PC-3 (cell line): ENCODE measurements at places on chromosomes 6 and 20. TPM values are rescaled to one million over a fixed set of nuclear protein-coding genes. Genes with fewer than 3 reads are reported as not detected.

GRCh38 chr20:1033751-1034414 is 31.8 kb upstream of the RSPO4 start:
- no peak for DNase-seq

RTF2 gene
- total RNA-seq = 122 and 149 TPM in 2 replicates

DNA sequence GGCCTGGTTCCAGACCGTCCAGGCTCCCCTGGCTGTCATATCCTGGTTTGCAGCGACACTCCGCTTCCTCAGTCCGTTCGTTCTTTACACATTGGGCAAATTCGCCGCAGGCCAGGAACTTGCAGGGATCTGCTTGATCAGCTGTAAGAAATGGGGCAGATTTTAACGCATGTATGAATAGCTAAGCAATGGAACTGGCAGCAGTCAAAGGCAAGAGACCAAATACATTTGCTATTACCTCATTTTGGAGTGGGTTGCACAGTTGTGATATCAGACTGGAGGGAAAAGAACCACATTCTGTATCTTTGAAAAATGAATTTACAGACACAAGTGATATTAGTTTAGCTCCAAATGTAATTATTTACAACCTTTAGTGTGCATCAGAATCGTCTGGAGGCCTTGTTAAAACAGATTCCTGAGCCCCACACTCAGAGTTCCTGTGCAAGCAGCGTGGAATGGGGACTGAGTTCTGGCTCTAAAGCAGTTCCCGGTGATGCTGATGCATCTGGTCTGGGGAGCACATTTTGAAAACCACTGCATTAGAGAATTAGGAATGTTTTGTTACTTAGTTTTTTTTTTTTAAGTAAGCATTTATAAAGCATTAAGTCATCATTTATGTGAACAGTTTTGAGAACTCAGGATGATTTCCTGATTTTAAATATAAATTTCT is 141.3 kb downstream of the IMPG1 start:
- DNase-seq = no peak

DNA sequence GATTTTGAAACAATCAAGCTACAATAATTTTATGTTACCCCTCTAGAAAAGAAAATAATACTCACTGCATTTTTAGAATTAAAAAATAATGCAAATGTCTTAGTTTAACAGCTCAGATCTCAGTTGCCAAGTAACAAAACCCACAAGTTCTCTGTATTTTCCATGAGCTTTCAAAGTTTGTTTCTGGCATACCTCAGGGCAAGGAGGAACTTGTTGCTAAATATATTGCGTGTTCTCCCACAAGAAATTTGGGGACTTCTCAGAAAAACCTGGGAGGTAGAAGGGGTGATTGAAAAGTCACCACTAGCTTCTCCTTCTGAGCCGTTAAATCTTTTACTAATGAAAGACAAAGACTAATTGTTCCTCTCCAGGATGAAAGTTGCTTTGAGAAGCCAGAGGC is 236.8 kb upstream of the MARCKS start:
- no peak for DNase-seq

NKX2-2 gene
- not detected in 2 replicates for total RNA-seq

DNA sequence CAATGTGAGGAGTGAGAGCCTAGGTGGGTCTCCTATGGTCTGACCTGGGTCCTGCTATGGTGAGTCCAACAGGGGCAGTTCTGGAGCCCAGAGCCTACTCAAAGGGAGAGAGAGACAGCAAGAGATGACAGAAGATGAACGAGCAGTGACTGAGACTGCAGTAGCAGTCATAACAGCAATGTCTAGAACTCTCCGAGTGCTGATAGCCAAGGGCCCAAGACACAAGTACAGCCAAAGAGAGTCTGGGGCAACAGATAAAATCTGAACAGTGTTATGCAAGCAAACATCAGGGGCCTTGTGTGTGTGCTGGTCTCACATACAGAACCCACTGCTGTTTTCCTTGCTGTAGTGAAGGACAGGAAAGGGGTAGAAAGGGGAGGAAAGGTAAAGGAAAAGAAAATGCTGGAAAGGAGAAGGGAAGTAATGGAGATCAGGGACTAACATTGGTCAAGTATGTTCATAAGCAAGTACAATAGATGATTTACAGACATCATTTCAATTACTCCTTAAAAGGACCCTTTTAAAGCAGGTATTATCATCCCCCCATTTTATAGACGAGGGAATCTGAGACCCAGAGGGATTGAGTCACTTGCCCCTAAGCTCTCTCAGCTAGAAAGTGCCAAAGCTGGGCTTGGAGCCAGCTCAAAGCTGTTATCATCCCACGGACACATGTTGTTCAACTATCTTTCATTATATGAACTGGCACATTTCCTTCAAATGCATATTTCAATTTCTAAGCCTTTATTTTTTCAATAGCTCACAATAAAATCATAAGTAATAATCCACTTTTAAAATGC is 182.3 kb upstream of the RAB32 start:
- DNase-seq = peak; percentile 50

DNA sequence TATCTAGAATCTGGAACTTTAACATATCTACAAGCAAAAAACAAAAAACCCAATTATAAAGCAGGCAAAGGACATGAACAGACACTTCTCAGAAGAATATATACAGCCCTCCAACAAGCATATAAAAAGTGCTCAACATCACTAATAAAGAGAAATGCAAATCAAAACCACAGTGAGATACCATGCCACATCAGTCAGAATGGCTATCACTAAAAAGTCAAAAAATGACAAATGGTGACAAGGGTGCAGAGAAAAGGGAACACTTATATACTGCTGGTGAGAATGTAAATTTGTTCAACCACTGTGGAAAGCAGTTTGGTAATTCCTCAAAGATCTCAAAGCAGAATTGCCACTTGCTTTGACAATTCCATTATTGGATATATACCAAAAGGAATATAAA is 215.0 kb upstream of the EYS start:
- DNase-seq = no peak

GRCh38 chr6:147677647-147678046 is 169.2 kb downstream of the SAMD5 start:
- no peak for DNase-seq

GRCh38 chr6:147642458-147642857 is 134.0 kb downstream of the SAMD5 start:
- DNase-seq = peak; percentile 68

DNA sequence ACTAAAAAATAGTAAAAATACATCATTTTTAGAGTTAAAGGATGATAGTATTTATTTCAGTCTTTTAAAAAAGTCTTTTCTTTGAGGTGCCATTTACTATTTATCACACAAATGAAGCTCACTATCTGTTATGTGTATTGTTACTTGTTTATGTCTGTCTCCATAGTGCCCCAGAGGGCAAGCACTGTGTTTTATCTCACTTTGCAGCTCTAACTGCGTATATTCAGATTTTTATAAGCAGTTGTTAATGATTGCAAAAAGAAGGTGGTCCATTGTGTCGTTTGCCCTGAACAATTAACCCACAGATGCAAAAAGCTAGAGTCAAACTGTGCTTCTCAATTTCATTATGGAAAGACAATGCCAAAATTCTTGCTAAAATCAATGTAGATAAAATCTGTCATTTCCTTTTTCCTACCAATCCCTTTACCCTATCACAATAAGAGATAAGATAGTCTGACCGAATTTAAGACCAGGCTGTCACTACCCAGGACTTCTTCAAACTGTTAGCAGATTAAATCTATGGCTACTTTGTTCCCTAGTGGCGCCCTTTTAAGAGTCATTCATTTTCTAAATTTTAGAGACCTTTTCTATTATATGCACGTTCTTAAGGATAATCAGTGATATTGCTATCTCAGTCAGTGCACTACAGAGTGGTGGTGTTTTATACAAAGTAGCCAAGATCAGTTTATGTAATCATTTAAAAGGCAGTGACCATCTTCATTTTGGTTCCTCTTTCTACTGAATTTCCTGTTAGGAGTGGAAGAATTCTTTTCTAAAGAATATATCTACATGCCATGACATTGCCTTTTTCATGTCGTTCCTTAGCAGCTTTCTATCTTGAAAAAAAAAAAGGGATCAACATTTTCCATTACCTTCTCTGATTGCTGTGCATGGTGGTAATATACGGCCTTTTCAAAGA is 133.1 kb upstream of the PRDM1 start:
- DNase-seq = no peak

DNA sequence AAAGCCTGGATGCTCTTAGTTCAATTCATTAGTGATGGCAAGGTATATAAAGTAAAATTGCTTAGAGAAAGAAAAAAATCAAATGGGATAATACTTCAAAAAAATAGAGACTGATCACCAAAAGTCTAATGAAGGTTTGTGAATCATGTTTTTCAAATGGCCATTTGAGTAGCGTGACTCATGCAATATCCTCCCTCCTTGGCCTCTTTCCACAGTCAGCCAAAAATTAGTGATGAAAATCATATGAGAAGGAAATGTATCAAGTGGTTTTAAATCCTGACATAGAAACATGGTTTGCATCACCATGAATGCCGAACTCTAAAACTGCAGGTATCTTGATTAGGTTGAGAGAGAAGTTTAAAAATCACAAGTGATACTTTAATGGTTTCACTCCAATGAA is 1.2 kb upstream of the COL19A1 start:
- DNase-seq = peak; percentile 46

DNA sequence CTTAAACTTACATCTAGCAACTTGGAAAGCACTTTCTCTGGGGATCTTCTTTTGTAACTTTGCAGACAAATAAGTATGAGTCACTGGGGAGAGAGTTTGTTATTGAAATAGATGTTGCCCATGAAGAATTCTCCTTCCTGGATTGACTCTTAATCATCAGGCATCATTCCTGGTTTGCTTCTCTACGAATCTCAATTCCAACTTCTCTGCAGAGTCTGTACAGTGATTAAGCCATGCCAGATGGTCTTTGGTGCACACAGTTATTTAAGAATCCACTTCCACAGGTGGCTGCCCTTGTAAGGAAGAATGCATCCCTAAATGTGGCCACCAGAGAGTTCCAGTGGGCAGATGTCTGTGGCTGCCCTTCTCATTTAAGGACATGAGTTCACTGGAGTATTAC is 25.7 kb downstream of the MYCT1 start:
- DNase-seq = no peak

- peak; percentile 54 for DNase-seq
These were observed 25.9 kb upstream of the EPB41L1 start for GRCh38 chr20:36128463-36129159.

DNA sequence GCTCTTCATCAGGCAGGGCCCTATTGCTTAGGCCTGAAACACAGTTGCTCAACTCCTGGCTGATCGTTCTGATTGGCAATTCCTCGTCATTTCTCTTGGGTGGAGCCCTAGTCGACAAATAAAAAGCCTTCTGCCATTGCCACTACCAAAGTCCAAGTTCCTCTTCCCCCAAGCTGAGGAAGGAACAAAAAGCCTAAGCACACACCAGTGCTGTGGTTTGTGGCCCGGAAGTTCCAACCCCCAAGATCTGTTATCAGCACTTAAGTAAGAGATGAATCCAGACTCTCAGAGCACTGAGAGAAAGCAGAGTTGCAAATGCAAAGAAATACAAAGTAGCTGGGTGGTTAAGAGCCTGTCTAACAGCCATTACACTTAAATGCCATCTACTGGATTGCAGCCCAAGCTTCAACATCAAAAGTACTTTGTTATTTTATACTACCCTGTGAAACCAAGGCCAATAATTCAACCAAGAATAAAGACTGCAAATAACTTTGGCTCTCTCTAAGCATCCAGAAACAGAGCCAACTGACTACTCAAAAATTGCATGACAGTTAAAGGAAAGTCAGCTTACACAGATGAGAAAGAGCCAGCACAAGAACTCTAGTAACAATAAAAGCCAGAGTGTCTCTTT is 1024.0 kb downstream of the GRIK2 start:
- no peak for DNase-seq

BMP2 gene
- total RNA-seq = 0.40 and 0.73 TPM in 2 replicates

- DNase-seq = no peak
These were observed 26.8 kb downstream of the PAQR8 start for GRCh38 chr6:52388790-52389189.

DNA sequence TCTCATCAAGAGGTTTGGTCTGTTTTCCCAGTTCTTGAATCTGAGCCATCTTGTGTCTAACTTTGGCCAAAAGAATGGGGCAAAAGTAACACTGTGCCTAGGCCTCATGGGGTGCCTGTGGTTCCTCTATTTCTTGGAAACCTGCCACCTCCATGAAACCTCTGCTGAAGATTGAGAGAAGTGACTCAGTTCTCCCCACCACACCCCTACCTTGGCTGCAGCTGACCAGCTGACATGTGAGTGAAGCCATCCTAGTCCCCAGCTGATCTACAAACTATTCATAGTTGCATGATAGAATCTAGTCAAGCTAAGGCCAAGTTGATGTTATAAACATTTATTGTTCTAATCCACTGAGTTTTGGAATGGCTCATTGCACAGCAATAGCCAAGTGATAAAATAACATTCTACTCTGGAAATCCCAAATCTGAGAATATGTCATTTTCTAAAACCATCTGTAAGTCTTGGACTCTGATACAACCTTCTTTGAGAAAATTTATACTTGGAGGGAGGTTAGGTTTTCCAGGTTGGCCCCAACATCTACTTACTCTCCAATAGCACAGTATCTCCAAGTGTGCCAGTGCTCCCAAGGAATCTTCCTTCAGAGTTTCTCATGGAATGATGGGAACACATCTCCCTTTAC is 107.0 kb upstream of the SMLR1 start:
- no peak for DNase-seq

DNA sequence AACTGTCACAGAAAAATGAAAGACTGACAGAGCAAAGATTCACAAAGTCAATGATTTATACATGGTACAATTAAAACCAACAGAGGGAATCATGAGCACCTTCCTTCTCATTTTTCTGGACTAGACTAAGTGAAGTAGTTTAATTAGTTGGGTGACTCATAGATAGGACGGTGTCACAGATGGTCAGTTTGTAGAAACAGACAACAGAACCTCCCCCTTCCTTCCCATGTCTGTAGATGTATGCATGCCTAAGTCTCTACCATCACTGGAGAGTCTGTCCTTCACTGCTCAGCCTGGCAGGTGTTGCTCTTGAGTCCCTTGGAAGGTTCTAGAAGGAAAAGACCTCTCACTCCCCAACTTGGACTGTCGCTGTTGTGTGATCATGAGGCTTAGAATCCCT is 75.4 kb upstream of the EEF1E1 start:
- DNase-seq = no peak

- DNase-seq = no peak
These were observed 104.8 kb upstream of the BTN3A2 start for GRCh38 chr6:26260110-26260637.

GRCh38 chr6:107585815-107586435 is 96.0 kb downstream of the SOBP start:
- DNase-seq = no peak

ACSS2 gene
- total RNA-seq = 78.9 and 125 TPM in 2 replicates

DNA sequence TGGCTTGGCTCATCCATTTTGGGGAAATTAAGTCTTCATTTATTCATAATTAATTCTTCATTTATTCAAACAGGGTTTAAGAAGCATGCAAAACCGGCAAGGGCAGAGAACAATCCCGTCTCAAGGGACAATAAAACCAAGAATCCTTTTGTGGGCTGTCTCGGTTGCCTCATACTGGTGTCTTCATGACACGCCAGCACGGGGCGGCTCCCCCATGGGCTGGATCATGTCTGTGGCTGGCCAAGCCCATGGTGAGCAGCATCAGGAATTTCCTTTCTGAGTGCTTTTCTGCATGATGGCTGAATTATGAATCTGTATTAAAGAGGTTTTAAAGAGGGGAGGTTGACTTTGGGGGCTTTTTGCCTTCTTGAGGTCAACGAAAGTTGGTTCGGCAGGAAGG is 38.3 kb upstream of the DUSP22 start:
- DNase-seq = no peak
